ENCODE measurements at places on chromosomes 5 and 9.

- no peak for ATAC-seq
Measured at GRCh38 chr9:138024831-138025291, 147.3 kb downstream of the CACNA1B start.

GRCh38 chr9:91071184-91071990, 269.8 kb downstream of the SYK start:
- ATAC-seq: peak; percentile 50

DNA sequence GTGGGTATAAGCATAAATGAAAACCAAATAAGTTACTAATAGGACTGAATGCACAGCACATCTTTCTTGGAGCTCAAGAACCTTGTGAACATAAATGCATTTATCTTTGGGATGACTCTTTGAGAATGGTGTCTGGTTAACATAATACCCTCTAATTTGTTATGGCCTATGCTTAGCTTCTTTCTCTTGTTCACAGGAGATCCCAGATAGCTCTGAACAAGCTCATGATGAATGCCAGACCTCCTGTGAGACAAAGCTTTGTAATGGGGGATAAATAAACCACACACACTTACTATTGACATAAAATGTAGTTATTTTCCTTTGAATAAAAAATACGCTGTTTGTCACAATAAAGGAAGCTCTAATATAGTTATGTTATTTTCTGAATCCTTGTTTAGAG, 111.5 kb downstream of the PSAT1 start:
- peak; percentile 39 for ATAC-seq

DNA sequence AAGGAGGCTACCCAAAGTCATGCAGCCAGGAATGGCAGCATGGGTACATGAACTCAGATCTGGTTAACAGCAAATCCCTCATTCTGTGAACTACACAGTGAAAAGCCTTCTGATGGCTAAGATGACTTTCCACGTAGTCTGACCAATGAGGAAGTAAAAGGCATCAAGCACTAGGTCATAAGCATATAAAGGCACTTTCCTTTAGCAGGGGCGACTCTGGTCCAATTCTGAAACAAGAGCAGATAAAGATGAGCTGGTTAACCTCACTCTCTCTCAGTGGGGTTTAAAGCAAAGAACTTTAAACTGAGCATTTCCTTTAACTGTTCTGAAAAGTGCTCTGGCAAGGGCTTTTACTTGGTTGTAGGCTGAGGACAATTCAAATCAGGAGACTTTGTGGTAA, 21.1 kb downstream of the PSMB7 start:
- no peak for ATAC-seq

- ATAC-seq: no peak
Measured at GRCh38 chr9:88777498-88778312, 213.6 kb upstream of the S1PR3 start.

GRCh38 chr5:174834081-174834480, 109.7 kb downstream of the MSX2 start:
- no peak for ATAC-seq

- ATAC-seq: no peak
Measured at GRCh38 chr5:175501759-175502158, 23.4 kb downstream of the SFXN1 start.

DNA sequence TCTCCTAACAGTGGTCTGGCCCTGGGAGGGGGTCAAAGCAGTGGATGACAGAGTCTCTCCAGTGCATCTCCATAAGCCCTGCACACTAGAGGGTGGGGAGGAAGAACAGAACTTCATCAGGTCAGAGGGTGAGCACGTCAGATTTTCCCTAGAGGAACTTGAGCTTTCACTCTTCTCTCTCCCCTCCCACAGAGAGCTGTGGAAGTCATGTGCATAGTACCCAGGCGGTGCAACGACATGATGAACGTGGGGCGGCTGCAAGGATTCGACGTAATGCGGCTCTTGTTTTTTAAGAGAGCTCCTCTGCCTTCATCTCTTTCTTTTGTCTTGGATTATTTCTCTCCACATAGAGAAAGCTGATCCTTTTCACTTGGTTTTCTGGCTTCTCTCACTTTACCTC, 100.2 kb upstream of the OTULINL start:
- ATAC-seq: no peak

GRCh38 chr5:168424594-168425323, 61.5 kb upstream of the RARS1 start:
- peak; percentile 65 for ATAC-seq

DNA sequence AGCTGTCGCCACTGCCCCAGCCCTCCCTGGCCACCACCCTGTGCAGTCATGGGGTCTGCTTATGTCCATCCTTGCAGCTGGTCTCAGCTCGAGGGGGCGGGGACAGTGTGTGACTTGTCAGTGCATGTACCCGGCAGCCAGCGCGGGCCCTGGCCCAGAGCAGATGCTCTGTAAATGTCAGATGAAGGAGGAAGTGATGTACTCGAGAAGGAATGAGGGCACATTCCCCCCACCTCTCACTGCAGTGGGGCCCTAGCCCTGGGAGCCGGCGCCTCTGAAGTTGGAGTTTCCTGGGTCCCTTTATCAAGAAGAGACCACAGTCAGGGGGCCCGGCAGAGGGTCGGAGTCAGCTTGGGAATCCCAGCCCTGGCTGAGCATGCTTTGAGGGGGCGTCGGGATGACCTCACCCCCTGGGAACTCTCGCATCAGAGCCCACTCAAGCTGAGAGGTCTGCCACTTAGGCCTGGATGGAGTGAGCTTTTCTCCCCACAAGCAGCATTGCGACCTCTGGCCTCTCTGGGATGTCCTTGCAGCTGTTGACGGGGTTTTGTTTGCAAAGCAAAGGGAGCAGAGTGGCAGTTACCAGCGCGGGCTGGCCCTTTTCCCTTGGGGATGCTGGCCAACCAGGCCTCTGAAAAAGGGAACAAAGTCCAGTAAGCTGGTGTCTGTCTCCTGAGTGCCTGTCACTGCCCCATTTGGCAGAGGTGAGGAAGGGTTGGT, 19.0 kb downstream of the NEURL1B start:
- ATAC-seq: peak; percentile 90

- ATAC-seq: no peak
Measured at GRCh38 chr9:5191985-5192384, 6.5 kb upstream of the INSL6 start.

GRCh38 chr5:16465544-16466432, at the start of gene ZNF622:
Gene ZNF622, minus strand, starts transcription at chr5:16465800. Its CDS starts 135 bp downstream, at chr5:16465665.
- peak; percentile 95 for ATAC-seq

- ATAC-seq: no peak
Measured at GRCh38 chr5:134879456-134879855, 5.3 kb downstream of the TXNDC15 start.

DNA sequence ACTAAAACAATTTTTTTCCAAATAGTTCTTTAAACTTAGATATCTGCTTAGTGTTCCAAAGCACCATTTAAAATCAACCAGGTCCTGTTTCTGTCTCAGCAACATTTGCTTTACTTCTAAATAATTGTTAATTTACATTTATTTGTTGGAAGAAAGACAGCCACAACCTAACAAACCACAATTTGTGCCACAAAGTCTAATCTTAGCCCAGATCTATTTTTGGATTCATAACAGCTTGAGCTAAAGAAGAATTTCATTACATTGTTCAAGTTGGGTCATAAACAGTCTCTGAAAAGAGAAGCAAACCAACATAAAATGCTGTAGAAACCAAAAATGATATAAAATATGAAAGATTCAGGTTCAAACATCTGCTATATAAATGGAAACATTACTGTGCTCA, 24.4 kb downstream of the MLLT3 start:
- ATAC-seq: no peak

GRCh38 chr9:13501018-13501417, 221.5 kb upstream of the MPDZ start:
- ATAC-seq: no peak

DNA sequence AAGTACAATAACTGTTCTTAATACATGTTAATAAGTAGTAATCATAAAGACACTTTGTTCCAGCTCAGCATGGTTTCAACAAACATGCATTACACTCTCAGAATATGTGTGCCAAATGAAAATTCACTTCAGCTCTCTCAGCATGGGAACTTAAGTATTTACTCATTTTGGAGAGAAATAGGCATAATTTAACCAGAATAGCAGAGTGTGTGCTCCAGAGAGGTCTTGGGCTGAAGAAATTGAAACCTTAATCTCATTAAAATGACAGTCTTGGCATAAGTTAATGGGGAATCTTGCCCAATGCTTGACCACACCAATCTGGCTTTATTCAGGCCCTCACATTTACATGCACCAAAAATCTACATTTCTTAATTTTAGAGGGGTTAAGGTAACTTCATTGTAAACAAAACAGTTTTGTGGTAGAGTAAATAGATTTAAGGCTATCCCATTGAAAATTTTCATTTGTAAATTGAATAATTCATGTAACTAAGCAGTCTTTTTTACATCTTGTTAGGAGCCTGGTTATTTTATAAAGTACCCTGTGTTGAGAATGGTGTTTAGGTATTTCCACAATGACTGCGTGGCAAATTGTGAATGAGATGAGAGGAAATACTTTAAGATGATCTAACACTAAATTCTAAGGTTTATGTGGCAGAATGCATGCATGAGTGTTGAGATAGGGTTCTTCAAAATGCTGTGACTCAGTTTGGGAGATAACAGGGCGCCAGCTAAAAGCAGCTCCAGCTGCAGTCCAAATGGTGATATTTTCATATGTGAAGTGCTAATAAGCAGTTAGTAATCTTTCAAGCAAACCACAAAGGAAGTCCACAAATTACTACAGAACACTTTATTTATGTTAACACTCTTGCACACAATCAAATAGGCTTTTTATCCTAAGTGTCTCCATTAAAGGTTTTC, 11.3 kb upstream of the LOX start:
- ATAC-seq: no peak
